ENCODE measurements at places on chromosomes 13 and 19. TPM values are rescaled to one million over a fixed set of nuclear protein-coding genes. Genes with fewer than 3 reads are reported as not detected.

The IRGC gene
- not detected for total RNA-seq

- DNase-seq = no peak
Observed at GRCh38 chr13:88068975-88069374, 397.8 kb downstream of the SLITRK5 start.

DNA sequence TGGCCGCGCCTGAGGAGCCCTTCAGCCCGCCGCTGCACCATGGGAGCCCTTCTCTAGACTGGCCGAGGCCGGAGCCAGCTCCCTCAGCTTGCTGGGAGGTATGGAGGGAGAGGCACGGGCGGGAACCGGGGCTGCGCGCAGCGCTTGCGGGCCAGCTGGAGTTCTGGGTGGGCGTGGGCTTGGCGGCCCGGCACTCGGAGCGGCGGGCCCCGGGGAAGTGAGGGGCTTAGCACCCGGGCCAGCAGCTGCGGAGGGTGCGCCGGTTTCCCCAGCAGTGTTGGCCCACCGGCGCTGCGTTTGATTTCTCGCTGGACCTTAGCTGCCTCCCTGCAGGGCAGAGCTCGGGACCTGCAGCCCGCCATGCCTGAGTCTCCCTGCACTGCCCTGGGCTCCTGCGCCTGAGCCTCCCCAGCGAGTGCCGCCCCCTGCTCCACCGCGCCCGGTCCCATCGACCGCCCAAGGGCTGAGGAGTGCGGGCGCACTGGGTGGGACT is 1890.0 kb upstream of the PCDH20 start:
- no peak for DNase-seq

- DNase-seq = no peak
Observed at GRCh38 chr13:21365574-21365973, 93.5 kb downstream of the ZDHHC20 start.

The GDF15 gene
- 281 TPM for total RNA-seq
